GM23338 (cell line): ENCODE measurements at places on chromosomes 3 and 15. TPM values are rescaled to one million over a fixed set of nuclear protein-coding genes. Genes with fewer than 3 reads are reported as not detected.

PRR20G gene
- not detected in 2 replicates for total RNA-seq

CFAP100 gene
- 0.07 TPM in 1 of 2 replicates, not detected in the other for total RNA-seq

DPPA2 gene
- 9.3 and 14.3 TPM in 2 replicates for total RNA-seq

CDHR4 gene
- 0.24 TPM in 1 of 2 replicates, not detected in the other for total RNA-seq

C3orf49 gene
- total RNA-seq: not detected in 2 replicates

CAMK2N2 gene
- 1.3 and 1.5 TPM in 2 replicates for total RNA-seq

FOXB1 gene
- total RNA-seq: 3.1 and 4.7 TPM in 2 replicates

RAB6B gene
- total RNA-seq: 2.9 and 3.9 TPM in 2 replicates

IMPG2 gene
- not detected in 2 replicates for total RNA-seq

KCNMB2 gene
- total RNA-seq: not detected in 2 replicates

RFTN1 gene
- total RNA-seq: 6.8 and 7.2 TPM in 2 replicates

CLDN16 gene
- total RNA-seq: not detected in 2 replicates

CCDC12 gene
- total RNA-seq: 35.1 and 42.9 TPM in 2 replicates

POU1F1 gene
- not detected in 2 replicates for total RNA-seq

GNAT1 gene
- total RNA-seq: not detected in 2 replicates

TYRO3 gene
- 56.4 and 61.0 TPM in 2 replicates for total RNA-seq

TICRR gene
- 37.1 and 42.3 TPM in 2 replicates for total RNA-seq

ATP8B4 gene
- total RNA-seq: 0.24 and 4.5 TPM in 2 replicates

HRH1 gene
- 0.35 TPM in 1 of 2 replicates, not detected in the other for total RNA-seq

PIERCE2 gene
- 3.8 TPM in 1 of 2 replicates, not detected in the other for total RNA-seq

ARHGEF3 gene
- 5.0 and 8.0 TPM in 2 replicates for total RNA-seq

GP9 gene
- not detected in 2 replicates for total RNA-seq

CEP70 gene
- 24.9 and 28.8 TPM in 2 replicates for total RNA-seq

TTLL13 gene
- total RNA-seq: not detected in 2 replicates

DAZL gene
- total RNA-seq: 5.3 and 5.9 TPM in 2 replicates

CAMK1 gene
- 3.1 and 4.4 TPM in 2 replicates for total RNA-seq

GABRG3 gene
- total RNA-seq: 0.50 and 1.4 TPM in 2 replicates

SAXO2 gene
- 0.73 TPM in 1 of 2 replicates, not detected in the other for total RNA-seq

HOMER2 gene
- 23.9 and 30.9 TPM in 2 replicates for total RNA-seq

UROC1 gene
- not detected in 2 replicates for total RNA-seq
